Fibroblast of upper back skin (primary cell): ENCODE measurements at places on chromosomes 16 and 17.

DNA sequence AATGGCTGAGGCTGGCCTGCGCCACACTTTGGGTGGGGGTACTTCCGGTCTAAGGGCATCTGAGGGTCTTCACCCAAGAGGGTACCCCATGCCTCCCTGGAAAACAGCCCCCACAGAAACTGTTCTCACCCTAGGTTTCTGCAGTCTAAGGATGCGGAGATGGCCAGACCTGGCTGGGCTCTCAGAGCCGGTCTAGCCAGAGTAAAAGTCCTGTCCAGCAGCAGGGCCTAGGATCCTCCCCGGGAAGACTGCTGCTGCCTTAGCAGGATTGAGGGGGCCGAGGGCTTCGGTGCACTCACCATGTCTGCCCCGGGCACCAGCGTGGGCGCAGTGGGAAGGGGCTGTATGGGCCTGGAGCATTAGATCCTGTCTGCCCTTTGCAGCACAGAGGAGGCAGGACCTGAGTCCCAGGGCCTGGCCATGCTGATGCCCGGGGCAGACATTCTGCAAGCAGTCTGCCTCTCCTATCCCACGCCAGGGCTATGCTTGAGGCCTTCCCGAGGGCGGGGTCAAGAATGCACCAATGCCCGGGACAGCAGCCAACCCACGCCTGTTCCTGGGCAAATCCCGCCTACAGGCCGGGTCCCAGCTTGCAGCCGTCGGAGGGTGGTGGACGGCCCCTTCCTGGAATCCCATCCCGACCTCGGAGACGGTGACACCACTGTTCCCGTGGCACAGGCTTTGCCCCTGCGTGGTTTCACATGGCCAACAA, 54.7 kb downstream of the CBFA2T3 start:
- DNase-seq, result peak; percentile 48

- no peak for DNase-seq
Observed at GRCh38 chr17:47199627-47200324, 9.4 kb upstream of the MYL4 start.

DNA sequence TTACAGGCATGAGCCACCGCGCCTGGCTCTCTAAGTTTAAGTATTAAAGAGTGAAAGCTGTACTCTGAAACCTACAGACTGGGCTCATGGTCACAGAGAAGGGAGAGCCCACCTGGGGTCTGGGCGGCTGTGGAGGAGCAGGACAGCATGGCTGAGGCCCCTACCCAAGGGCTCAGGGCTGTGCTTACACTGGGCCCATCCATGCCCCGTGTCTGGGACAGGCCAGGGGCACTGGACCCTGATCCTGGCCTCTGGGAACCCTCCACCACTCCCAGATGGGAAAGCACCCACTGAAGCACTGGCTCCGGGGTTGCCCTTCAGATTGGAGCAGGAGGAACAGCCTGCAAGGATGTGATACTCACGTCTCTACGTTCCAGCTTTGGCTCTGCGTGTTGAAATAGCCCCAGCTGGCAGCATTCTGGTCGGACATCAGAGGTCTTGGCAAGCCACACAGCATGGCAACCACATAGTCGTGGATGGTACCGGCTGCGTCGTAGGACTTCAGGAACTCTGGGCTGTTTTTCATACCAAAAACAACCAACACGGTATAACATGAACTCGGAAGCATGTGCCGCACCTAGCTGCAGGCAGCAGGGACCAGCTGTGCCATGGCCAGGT, 13.0 kb downstream of the SHPK start:
- DNase-seq, result no peak

- peak; percentile 66 for DNase-seq
Observed at GRCh38 chr16:83928341-83929055, 24.5 kb upstream of the OSGIN1 start.

DNA sequence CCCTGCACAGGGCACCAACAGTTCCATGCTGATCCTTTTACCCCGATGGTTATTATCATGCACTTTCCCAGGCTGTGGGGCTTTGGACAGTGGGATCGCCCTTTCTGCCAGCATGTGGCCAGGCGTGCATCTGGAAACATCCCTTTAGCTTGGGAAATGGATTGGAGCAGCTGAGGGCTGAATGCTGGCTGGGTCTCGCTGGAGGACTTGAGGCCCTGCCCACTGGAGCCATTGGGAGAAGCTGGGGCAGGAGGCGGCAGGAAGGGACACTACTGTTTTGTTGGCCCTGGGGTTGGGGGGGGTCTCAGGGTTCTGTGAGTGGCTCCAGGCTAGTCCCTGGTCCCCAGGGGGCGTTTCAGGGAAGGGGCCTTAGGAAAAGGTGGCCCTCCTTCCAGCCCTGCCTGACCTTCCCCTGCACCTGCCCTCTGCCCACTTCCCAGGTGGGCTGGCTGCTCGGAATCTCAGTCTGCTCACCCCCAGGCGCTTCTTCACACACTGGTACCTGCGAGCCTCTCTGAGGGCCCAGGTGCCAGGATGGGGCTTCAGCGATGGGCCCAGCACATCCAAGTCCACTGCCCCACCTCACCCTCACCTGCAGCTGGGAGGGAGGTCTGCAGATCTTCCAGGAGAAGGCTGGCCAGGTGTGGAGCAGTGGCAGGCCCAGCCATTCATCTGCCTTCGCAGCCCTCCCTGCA, 1.6 kb upstream of the ADGRG3 start:
- no peak for DNase-seq

DNA sequence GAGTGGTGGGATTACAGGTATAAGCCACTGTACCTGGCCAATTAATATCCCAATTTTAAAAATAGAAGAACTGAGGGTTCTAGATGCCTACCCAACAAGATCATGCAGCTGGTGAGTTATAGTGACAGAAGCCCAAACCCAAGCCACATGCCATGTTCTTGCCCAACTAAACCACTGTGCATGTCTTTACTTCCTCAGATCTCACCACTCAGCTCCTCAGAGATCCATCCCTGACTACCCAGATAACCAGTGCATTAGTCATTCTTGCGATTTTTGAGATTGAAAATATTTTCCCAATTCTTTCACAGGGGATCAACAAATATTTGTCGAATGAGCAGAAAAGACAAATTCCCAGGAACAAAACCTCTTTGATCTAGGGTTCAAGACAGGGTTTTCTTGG, 303.1 kb downstream of the CBLN1 start:
- DNase-seq, result peak; percentile 3

GRCh38 chr16:76164970-76165558, 112.1 kb upstream of the CNTNAP4 start:
- DNase-seq, result no peak

GRCh38 chr16:82807311-82807710, 180.5 kb downstream of the CDH13 start:
- no peak for DNase-seq

- no peak for DNase-seq
Observed at GRCh38 chr16:52384378-52384777, 162.6 kb downstream of the TOX3 start.

- DNase-seq, result no peak
Observed at GRCh38 chr17:82022310-82022980, at the start of gene CENPX. Gene CENPX (minus strand): TSS chr17:82022878. CDS start chr17:82022861, 17 bp downstream.

GRCh38 chr17:35243561-35244340, 879 bp downstream of the SLFN5 start:
- peak; percentile 67 for DNase-seq

DNA sequence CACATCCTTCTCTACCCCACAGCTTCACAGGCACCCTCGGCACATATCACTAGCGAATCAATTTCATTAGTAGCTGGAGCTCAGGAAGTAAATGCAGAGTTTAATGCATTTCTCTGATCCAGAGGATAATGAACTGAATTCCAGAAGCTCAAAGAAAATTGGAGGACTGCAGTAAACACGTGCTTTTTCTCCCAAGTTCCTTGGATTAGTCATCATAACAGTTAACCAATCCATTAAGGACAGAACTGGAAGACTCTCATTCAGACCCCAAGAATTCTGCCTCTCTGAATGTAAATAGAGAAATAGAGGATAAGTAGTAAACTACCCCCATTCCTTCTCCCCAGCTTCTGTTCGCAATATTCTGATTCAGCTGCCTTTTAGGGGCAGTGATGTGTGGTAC, 40.7 kb downstream of the DUSP14 start:
- DNase-seq, result peak; percentile 12

DNA sequence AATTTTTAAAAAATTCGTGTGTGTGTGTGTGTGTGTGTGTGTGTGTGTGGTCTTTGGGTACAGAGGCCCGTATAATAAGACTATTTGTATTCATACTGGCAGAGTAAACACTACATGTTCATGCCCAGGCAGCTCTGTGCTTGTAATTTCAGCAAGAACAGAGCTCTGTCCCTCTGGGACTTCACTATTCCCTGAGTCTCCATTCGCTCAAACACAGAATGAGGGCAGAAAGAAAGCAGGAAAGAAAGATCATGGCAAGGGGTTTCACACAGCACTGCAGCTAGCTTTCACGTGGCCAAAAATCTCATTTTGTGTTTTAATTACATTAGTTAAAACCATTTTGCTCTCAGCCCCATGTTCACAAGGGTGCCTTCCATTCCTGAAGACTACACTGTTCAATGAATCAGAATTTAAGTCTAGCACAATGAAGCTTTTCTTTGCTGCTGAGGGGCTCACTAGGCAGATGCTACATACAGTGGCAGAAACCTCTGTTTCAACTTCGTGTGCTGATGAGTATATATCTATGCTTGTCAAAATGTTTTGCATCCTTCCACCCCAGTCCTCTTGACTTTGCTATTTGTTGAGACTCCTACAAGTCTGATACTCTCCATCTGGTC, 198.4 kb upstream of the C17orf78 start:
- DNase-seq, result no peak

GRCh38 chr17:58210922-58211321, 8.1 kb downstream of the MKS1 start:
- DNase-seq, result no peak

DNA sequence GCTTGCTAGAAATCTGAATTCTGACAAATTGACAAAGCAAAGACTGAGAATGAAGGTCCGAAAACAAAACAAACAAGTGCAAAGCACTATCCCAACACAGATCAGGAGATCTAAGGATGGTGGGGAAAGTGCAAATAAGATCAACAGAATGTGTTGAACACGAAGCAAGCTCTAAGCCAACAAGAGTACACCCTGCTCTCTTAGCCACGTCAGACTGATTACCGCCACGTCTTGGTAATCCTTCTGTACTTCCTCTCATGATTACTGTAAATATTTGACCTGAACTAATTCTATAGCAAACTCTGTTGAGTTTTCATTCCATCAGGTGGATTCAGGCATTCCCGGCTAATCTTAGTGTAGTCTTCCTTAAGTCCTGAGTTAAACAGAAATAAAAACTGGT, 34.3 kb upstream of the ERCC4 start:
- DNase-seq, result no peak
